ENCODE measurements at places on chromosomes 16 and 17.

- DNase-seq = no peak
Observed at GRCh38 chr17:67415291-67415690, 38.2 kb downstream of the PITPNC1 start.

DNA sequence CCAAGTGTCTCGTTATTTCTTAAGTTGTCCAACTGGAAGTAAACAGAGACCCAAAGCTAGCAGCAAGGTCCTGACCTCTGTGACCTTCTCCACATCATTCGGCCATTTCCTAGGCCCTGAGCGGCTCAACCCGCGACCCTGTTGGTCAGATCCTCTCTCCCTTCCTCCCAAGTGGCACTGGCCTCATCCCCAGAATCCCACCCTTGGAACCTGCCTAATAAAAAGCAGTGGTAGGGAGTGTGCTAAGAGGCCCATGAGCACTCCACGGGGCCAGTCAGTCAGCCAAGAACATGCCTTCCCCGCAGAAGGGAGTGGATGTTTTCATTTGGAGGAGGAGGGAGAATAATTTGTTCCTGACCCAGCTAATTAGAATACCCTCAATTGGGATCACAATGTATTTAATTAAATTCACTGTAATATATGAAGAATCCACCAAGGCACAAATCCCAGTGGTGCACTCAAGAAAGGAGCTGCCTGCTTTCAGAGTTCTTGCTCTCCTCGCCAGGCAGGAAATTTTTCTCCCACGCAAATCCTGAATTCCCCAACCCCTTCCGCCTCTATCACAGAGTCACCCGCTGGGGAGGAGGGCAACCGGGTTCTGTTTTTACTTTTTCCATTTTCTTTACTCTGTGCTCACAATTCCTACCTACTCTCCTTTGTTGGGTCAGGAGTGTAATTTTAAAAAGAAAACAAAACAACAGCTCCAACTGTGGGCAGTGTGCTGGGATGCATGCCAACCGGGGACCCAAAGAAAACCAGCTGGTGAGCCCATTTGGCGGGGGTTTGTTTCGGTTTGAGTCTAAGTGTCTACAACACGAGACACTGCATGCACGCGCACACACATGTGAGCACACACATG lies 153.4 kb downstream of the ZFHX3 start:
- no peak for DNase-seq

DNA sequence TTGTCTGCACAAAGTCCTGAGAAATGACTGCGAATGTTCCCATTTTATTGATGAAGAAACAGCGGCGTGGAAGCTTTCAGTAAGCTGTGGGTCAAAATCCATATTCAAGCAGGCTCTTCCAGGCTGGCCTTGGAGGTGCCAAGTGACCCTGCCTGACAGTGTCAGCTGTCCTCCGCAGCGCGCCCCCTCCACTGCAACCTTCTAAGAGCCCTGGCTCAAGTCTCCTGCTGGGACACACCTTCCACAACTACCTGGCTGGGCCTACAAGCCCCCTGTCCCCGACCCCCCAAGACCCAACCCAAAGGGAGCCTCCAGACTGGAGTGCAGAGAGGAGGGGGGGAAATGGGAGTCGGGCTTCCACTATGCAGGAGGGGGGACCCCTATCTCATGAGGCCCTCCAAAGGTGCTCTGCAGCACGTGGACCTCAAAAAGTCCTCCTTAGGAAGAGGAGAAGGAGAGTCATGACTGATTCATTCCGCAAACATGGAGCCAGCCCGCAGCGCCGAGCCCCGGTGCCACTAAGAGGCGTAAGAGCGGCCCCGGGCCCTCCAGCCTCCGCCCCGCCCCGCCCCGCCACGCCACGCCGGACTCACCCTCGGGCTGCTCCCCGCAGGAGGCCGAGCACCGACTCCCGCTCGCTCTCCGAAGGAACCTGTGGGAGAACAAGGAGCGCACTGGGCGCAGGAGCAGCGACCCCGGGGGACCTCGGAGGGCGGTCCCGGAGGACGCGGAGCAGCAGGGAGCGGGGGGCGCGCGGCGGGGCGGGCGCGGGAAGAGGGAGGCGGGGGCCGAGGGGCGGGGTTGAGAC lies 574 bp downstream of the MPP3 start:
- no peak for DNase-seq

DNA sequence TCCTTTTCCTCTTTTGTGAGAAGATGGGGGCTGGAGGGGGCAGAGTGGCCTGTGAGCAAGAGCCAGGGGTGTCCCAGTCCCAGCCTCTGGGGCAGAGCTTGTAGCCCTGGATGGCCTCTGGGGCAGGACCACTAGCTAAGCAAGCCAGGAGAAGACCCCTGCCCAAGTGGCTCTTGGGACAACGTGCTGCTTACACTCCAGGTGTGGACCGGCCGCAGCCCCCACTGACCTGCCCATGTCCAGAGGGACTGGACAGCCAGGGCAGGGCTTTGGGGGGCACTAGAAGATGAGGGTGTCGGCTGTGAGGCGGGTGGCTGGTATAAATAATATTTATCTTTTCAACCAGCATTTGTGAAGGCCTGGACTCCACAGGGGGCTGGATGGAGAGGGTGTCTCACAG lies 9.2 kb upstream of the SPPL2C start:
- DNase-seq = no peak

- no peak for DNase-seq
Observed at GRCh38 chr17:37391146-37391545, 15.4 kb downstream of the C17orf78 start.

DNA sequence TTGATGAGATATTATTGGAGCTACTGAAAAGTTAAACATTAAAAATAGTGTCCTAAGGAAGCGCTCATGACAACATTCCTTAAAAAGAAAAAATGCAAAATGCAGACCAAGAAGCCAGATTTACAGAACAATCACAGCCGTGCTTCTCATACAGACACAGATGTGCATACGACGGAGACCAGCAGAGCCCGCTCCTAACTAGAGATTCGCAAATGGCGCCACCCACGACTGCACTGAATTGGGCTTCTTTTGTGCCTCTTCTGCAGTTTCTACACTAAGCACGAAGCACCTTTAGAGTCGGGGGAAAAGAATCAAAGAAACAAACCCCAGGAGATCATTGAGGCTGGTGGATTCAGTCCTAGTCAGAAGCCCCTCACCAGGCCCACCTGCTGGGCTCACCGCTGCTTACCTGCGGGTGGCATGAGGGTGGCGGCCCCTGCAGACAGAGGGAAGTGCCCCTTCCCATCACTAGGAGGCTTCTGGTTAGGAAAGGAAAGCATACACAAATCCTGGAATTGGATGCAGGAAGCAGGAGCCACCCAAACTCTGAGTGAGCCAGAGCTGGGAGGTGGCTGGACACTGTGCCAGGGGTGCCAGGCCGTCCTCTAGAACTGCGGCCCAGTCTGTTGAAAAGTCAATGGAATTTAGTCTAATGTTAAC lies 64.9 kb upstream of the CHMP6 start:
- no peak for DNase-seq

DNA sequence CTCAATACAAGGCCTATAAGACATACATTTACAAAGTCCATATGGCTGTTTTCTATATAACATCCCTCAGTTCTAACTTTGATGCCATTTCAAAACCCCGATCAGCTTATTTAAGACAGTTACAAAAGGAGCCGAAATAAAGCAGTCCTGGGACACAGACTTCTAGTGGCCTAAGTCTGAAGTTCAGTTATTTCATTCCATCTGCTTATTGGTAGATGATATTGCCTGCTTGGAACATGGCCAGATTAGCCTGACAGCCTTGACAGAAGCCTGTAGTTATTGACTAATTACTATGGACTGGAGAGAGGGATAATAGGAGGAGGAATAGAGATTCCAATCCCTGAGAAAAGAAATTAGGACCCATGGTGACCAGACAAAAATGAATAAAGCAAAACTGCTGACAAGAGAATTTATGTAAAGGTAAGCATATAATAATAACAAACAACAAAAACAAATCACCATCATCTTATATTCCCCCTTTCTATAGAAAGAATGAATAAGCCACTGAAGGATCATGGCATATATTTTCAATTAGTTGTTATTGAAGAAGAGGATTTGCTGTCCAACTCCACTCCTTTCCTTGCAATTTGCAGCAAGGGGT lies 206.3 kb upstream of the TOM1L1 start:
- no peak for DNase-seq

DNA sequence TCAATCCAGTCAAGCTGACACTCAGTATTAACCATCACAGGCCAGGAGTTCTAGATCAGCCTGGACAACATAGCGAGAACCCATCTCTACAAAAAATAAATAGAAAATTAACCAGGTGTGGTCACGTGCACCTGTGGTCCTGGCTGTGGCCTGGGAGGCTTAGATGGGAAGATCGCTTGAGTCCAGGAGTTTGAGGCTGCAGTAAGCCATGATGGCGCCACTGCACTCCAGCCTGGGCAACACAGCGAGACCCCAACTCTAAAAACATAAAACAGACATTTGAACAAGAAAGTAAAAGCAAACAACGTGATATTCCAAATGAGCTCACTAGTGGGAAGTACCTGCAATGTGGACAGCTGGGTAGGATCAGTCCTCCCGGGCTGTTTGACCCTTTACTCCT lies 41.9 kb downstream of the CRISPLD2 start:
- no peak for DNase-seq

DNA sequence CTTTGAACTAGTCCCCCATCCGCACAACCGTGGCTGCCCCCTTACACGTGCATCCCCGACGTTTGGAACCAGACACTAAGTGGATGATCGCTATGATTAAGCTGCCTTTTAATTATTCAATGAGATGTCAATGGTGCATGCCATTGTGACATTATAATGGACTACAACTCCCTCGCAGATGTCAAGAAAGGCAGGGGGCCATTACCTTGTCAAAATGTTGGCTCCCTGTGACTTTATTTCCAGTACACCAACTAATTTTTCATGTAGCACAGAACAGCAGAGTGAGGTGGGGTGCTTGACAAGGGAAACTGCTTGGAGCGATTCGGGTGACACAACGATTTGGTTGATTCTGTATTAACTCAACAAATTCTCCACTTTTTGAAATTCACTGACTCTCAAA lies 26.5 kb downstream of the ASIC2 start:
- DNase-seq = no peak

DNA sequence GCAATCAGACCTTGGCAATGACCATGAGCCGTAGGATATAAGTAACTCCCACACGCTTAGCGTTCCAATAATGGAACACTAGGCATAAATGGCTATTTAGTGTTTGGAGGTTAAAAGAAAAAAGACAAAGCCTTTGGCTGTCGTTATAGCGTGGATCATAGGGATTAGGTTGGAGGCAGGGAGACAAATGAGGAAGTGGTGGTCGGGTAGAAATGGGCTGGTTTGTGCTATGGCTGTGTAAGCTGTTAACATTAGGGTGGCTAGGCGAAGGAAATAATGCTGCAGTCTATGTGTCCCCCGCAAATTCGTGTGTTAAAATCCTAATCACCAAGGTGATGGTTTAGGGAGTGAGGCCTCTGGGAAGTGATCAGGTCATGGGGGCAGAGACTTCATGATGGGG lies 120.4 kb upstream of the IRX6 start:
- DNase-seq = no peak

GRCh38 chr16:66258916-66259845 lies 107.3 kb upstream of the CDH5 start:
- DNase-seq = no peak
